Activated naive CD8-positive, alpha-beta T cell treated with anti-CD3 and anti-CD28 coated beads, Interleukin-2, amount 10 ng/mL, durations not matched to agents 7 days and 5 days (primary cell): ENCODE measurements at places on chromosomes 3 and 15. TPM values are rescaled to one million over a fixed set of nuclear protein-coding genes. Genes with fewer than 3 reads are reported as not detected.

DNA sequence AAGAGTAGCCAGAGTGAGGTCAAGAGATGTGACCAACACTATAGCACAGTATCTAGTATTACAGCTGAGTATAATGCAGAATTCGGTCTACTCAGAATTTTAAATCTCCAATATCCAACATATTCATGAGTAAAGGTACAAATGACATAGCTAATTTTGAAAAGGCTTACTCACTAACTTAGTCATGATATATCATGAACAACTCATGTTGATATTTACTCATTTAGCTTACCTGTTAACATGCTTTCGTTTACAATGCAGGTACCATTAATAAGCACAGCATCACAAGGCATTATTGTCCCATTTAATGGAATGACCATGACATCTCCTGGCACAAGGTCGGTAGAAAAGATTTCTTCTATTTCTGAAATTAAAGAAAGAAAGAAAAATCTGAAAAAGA lies 36.9 kb downstream of the ATP13A3 start:
- no peaks in the 10 kb centered on the region for H3K27me3 ChIP-seq
- no peak for DNase-seq
- H3K4me3 ChIP-seq: no peak overlapping the region
- peaks cover 2% of the 10 kb centered on the region for H3K4me1 ChIP-seq

DNA sequence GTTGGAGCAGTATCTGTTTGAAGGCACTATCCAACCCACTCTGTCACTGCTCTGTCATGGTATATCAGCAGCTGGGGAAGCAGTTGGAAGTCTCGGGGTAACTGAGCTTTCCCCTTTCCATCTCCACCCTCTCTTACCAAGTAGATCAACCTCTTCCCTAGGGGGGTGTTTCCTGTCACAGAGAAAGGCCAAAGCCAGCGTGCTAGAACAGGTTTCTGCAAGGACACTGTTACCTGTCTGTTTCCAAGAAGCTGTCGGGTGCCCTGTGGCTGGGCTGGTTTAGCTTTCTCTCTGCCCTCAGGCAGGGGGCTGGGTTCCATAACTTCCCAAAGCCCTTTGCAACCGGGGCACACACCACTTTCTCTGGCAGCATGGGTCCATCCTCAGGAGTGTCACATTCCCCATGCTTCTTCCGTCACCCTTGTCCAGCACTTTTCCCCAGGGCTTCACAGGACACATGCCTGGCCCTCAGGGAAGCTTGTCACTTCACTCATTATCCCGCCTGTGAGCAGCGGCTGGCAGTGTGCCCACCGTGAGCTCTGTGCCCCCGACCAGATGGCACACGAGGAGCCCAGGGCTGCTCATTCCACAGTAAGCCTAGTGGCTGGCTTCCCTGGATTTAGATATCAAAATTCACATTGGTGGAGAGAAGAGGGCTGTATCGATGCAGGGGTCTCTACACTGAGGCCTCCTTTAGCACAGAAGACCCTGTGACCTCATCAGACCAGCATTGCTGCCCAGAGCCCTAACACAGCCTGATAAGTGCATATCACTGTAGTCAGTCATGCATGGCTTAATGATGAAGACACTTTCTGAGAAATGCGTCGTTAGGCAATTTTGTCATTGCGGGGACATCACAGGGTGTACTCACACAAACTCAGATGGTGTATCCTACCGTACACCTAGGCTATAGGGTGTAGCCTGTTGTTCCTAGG lies 205.8 kb downstream of the SLCO3A1 start:
- DNase-seq: no peak
- no peak overlapping the region for H3K27ac ChIP-seq
- H3K4me3 ChIP-seq: no peak overlapping the region
- H3K36me3 ChIP-seq: no peaks in the 10 kb centered on the region
- H3K27me3 ChIP-seq: peaks cover 3% of the 10 kb centered on the region
- H3K4me1 ChIP-seq: no peaks in the 10 kb centered on the region

The SH3GL3 gene
- total RNA-seq: not detected

- no peak overlapping the region for H3K27ac ChIP-seq
- no peak for DNase-seq
- no peak overlapping the region for H3K4me3 ChIP-seq
- H3K36me3 ChIP-seq: no peaks in the 10 kb centered on the region
- peaks cover 6% of the 10 kb centered on the region for H3K27me3 ChIP-seq
- H3K4me1 ChIP-seq: no peaks in the 10 kb centered on the region
These were observed 21.8 kb downstream of the P2RY12 start for GRCh38 chr3:151362751-151363174.

The ZNF197 gene
- total RNA-seq: 19.2 TPM

DNA sequence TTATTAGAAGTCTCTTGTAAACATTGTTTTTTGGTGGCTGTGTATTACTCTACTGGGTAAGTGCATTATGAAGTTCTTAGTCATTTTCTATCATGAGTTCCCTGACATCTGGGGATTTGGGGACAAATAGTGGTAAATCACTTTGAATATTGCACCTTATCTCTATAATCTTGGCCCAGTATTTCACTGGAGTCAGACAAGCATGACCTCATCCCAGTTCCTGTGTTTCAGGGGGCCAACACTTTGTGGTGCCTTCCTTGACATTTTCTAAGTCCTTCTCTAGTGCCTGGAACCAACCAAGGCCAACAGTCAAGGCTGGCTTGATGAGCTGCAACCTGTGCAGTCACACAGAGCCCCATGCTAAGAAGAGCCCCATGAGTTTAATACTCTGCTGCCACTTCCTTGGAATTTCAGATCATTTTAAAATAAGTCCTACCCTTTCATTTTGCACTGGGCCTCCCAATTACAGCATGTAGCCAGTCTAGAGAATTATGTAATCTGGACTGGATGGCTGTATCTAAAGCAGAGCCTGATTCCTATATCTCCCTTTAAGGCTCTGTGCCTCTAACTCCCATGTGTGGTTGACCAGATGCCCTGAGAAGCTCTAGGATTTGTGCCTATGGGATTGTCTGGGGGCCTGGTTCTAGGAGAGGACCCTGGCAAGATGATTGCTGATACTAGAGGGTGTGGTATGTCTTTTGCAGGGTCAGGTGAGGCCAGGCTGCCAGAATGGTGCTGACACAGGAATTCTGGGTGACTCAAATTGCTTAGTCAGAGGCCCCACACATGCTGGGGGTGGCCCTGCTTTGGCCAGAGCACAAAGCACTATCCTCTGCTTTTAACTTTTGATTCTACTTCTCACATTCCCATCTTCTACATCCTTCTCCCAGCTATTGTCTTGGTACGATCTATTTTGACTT lies 319.6 kb upstream of the TBC1D5 start:
- H3K27ac ChIP-seq: no peak overlapping the region
- no peaks in the 10 kb centered on the region for H3K4me1 ChIP-seq
- no peak overlapping the region for H3K4me3 ChIP-seq

DNA sequence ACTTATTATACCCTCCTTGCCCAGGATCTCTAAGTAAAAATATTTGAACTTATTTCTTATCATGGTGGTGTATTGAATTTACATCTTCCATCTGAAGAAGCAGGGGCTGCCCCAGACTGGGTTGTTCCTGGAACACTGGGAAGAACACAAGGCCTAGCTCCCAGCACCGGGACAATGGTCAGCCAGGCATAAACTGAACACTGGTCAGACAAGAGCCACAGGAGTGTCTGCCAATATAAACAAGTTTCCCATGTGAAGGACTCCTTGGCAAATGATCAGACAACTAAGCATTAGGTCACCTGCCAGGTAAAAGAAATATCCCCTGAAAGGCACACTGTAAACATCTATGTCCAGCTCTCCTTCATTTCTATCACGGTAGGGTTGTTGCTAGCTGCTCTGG lies 172.4 kb downstream of the ATP8B4 start:
- peaks cover 2% of the 10 kb centered on the region for H3K4me1 ChIP-seq
- H3K27ac ChIP-seq: no peak overlapping the region
- no peak for DNase-seq
- H3K27me3 ChIP-seq: no peaks in the 10 kb centered on the region
- peaks cover 43% of the 10 kb centered on the region for H3K36me3 ChIP-seq

GRCh38 chr3:130865489-130865888 lies 28.4 kb upstream of the ATP2C1 start:
- H3K27ac ChIP-seq: no peak overlapping the region
- H3K4me1 ChIP-seq: no peaks in the 10 kb centered on the region
- H3K27me3 ChIP-seq: peaks cover 5% of the 10 kb centered on the region
- no peak overlapping the region for H3K4me3 ChIP-seq

The RBP2 gene
- total RNA-seq: not detected

The CEP63 gene
- total RNA-seq: 26.3 TPM

DNA sequence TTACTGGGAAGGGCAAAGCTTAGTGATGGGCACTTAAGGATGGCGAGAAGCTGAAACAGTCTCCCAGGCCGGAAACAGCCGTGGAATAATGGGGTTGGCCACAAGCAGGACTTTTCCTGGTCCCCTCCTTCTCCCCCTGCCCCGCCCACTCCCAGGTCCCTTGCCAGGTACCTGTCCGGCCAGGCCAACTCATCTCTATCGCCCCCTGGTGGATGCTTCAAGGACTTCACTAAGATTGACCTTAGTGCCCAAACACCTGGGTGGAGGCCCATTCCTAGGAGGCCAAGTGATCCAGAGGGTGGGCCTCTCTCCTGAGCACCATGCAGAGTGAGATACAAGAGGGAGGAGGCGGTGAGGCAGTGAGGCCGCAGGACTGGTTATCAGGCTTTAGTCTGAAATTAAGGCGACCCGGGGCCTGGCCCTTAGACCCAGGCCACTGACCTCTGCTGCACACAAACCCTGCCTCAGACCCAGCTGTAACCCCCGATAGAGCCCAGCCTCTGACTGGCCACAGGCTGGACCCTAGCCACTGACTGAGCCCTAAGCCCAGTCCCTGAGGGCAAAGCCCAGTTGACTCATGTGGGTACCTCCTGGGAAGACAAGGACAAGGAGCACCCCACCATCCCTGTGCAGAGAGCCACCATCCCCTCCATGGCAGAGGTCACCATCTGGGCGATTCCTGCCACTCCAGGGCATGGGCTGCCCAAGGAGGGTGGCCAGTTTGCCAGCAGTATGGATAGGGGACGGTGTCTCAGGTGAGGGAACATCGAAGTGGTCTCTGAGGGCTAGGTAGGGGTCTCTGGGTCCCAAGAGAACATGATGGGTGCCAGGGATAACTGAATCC lies 37.6 kb downstream of the VIPR1 start:
- no peak overlapping the region for H3K4me3 ChIP-seq
- no peaks in the 10 kb centered on the region for H3K4me1 ChIP-seq
- peaks cover 6% of the 10 kb centered on the region for H3K27me3 ChIP-seq

The C3orf85 gene
- total RNA-seq: not detected

GRCh38 chr3:135490219-135490915 lies 475.2 kb upstream of the PPP2R3A start:
- H3K36me3 ChIP-seq: no peaks in the 10 kb centered on the region
- H3K4me1 ChIP-seq: no peaks in the 10 kb centered on the region
- H3K27me3 ChIP-seq: no peaks in the 10 kb centered on the region
- H3K4me3 ChIP-seq: no peak overlapping the region
- no peak overlapping the region for H3K27ac ChIP-seq

DNA sequence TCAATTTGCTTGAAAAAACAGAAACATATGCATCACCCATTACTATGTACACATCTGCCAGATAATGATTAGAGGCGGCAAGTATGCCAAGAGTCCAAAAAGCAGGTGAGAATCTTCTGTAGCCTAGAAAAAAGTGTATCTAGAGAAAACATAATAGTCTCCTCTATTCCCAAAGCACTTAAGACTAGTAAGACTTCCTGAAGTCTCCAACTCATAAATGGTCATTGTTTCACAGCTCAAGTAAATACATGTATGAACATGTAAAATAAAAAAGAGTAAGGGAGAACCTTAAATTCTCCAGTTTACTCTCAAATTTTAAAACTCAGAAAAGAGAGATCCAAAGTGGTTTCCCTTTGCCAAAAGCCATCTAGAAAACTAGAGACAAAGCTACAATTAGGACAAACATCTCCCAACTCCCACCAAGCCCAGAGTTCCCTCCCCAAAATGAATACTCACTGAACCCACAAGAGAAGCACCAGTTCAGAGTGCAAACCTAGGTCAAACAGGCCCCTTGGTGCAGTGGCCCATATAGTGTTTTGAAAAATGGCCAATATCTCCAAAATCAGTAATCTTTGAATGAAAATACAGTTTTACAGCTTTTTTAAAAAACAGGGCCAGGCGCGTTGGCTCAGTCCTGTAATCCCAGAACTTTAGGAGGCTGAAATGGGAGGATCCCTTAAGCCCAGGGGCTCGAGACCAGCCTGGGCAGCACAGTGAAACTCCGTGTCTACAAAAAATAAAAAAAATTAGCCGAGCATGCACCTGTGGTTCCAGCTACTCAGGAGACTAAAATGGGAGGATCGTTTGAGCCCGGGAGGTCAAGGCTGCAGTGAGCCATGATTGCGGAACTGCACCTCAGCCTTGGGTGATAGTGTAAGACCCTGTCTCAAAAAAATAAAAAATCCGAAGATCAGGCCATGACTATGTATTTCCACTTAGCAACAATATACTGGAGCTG lies 11.0 kb upstream of the MAP4 start:
- H3K36me3 ChIP-seq: peaks cover 6% of the 10 kb centered on the region
- no peak overlapping the region for H3K27ac ChIP-seq
- H3K27me3 ChIP-seq: no peaks in the 10 kb centered on the region
- no peak for DNase-seq
- H3K4me3 ChIP-seq: no peak overlapping the region

- peaks cover 7% of the 10 kb centered on the region for H3K4me1 ChIP-seq
- no peak overlapping the region for H3K27ac ChIP-seq
- peaks cover 78% of the 10 kb centered on the region for H3K27me3 ChIP-seq
- DNase-seq: no peak
- peak overlapping the region; percentile 37 for H3K4me3 ChIP-seq
These were observed 9.7 kb upstream of the MEIS2 start for GRCh38 chr15:37109872-37110572.

- no peak for DNase-seq
- H3K27ac ChIP-seq: no peak overlapping the region
- H3K4me3 ChIP-seq: no peak overlapping the region
- H3K27me3 ChIP-seq: no peaks in the 10 kb centered on the region
- H3K36me3 ChIP-seq: no peaks in the 10 kb centered on the region
- no peaks in the 10 kb centered on the region for H3K4me1 ChIP-seq
These were observed 524.3 kb downstream of the GBE1 start for GRCh38 chr3:81237181-81237580.

GRCh38 chr3:128482175-128482574 lies 10.8 kb downstream of the GATA2 start:
- no peak overlapping the region for H3K27ac ChIP-seq
- no peak overlapping the region for H3K4me3 ChIP-seq
- no peak for DNase-seq
- H3K4me1 ChIP-seq: peaks cover 8% of the 10 kb centered on the region
- peaks cover 59% of the 10 kb centered on the region for H3K27me3 ChIP-seq

The KCNAB1 gene
- total RNA-seq: 0.09 TPM
